ENCODE measurements at places on chromosomes 6 and 20.
A peak's percentile ranks its signal among the peaks of the same experiment; 100 is the strongest.

- DNase-seq, result no peak
These were observed 350.6 kb downstream of the SAMD5 start for GRCh38 chr6:147859071-147859470.

GRCh38 chr6:15417811-15418210 lies 171.9 kb downstream of the JARID2 start:
- no peak for DNase-seq

DNA sequence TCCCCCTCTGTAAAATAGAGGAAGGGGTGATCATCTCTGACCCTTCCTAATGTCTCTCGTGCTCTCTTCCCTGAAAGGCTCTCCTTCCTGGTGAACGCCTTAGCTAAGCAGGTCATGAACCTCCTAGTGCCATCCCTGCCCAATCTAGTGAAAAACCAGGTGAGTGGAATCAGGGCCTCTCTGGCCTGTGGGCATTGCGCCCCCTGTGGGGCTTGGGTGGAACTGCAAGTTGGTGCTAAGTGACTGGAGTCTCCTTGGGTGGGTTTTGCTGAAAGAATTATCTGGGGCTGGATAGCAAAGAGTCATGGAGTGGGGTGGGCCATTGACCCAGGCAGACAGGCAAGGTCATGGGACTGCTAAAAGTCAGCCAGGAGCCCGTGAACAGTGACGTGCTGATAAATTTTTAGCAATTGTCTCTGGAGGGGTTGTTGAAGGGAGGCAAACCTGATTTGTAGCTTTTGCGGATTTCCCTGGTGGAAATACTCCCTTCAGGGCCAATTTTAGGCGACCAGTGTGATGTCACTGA lies 8.9 kb downstream of the BPIFB1 start:
- peak; percentile 76 for DNase-seq

DNA sequence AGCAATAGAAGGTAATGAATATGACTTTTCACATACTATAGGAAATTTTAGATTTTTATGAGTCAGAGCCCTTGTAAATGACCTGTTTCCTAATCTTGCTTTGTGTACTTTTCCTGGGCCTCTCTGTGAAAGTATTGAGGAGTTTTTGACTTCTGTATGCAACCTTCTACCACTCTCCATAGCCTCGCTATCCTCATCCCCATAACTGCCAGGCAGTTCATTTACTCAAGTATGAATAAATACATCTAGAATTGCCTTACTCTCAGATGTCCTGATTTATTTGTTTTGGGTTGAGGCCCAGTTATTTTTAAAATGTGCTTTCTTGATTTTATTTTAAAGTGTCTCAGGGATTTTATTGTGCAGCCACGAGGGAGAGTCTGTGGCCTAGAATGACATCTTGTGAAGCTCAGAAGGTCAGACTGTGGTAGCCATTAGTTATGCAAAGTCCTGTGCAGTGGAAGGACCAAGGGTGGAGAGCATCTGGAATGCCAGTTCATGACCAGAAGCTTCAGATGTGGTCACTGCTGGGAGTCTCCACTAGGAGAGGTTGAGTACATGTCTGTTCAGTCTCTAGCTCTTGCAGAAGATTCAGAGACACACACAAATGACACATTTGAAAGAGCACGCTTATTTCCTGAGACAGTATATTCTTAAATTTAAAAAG lies 346.2 kb upstream of the IMPG1 start:
- DNase-seq, result no peak

DNA sequence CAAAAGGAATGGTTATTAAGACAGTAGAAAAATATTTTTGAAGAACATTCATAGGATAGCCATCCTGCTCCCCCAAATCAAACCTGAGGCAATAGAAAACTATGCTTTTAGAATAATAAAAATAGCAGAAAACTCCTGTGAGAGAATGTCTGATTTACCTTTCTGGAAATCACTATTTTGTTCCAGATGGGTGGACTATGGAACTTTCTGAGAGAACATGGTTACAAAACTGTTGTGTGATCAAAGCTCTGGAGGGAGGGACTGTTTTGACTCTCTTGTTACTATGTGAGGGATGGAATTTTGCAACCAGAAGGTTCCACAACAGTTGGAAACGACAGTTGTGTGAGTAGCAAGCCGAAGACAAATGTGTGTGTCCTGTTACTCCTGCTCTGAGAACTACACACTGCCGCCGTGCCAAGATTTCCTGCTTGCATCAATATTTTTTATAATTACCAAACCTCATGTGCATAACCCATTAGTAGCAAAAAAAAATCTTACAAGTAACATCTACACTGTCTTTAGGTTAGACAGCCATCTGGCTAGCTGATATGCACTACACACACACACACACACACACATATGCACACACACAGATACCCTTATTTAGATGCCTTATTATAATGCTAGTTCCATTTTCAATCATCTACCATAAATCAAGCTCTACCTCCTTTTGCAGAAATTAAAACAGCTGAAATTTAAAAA lies 11.0 kb upstream of the HIVEP1 start:
- DNase-seq, result no peak

DNA sequence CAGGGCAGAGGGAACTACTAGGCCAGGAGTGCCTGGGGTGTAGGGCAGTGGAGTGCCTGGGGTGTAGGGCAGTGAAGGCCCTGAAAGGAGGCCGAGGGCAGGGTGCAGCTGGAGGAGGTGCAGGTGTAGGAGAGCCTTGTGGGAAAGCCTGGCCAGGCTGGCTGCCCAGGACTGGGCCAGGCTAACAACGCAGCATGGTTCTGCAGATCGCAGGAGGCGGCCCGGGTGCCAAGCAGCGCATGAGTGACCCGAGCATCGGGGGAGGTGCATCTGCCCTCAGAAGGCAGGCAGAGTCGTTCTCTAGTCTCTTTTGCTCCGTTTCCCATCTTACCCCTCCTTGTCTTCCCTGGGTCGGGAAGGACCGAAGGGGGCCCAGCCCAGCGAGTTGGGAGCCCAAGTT lies 151.5 kb upstream of the PHACTR3 start:
- DNase-seq, result no peak

DNA sequence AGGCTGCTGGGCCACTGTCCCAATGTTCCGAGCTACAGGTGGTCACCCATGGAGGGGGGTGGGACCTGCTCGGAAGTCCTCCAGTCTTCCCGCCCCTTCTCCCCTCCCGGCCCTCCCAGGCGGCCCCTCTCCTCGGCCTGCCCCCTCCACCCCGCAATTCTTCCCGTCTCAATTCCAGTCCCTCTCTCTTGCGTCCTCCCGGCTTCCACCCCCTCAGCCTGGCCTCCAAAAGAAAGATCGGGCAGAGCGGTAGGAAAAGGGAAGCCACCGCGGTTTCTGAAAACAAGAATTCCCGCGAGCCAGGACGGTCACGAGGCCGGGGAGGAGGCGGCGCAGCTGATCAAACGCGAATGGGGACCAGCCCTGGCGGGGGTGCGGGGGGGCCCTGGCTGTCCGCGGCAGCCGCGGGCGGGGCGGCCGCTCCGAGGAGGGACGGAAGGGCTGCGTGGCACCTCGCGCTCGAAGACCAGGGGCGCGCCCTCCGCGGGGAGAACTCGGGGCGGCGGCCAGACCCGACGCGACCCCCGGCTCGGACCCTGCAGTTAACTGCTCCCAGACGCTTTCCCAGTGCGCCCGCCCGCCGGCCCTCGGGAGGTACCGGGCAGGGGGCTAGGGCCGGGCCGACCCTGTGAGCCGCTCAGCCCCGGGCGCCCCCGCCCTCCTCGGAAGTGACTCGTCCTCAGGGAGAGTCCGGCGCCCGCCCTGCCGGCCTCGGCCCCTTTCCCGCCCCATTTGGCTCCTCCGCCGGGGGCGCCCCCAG lies 1.0 kb downstream of the PXDC1 start:
- DNase-seq, result peak; percentile 55

- DNase-seq, result no peak
These were observed 230.4 kb downstream of the TAF4 start for GRCh38 chr20:61835301-61835700.

- DNase-seq, result no peak
These were observed 20.4 kb downstream of the THEMIS start for GRCh38 chr6:127880429-127880828.

- no peak for DNase-seq
These were observed 8.9 kb downstream of the SLC22A3 start for GRCh38 chr6:160357088-160357487.

- no peak for DNase-seq
These were observed 2.9 kb upstream of the HIVEP1 start for GRCh38 chr6:12009180-12009685.

- no peak for DNase-seq
These were observed 4.6 kb downstream of the GPLD1 start for GRCh38 chr6:24484657-24485323.

GRCh38 chr6:41963371-41963770 lies 21.8 kb upstream of the CCND3 start:
- DNase-seq, result no peak

DNA sequence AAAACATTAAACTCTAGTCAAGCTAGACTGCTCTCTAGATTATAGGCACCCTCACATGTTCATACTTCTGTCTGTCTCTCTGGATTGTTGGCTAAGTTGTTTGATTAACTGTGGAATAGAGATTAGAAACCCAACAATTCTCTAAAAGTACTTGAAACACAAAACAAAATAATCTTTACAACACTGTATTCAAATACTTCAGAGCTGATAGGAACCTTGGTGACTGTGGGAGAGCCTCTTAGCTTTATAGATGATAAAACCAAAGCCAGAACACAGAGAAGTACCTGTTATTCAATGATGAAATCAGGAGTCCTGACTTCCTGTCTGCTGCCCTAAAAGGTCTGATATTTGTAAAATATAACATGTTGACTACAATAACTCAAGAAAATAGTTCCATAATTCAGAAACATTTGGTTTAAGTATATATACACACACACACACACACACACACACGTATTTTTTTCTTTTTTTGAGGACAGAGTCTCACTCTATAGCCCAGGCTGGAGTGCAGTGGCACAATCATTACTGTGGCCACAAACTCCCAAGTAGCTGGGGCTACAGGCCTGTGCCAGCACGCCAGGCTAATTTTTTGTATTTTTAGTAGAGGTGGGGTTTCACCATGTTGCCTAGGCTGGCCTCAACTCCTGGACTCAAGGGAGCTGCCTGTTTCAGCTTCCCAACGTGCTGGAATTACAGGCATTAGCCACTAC lies 222.0 kb downstream of the FUT9 start:
- no peak for DNase-seq

GRCh38 chr6:32291543-32291942 lies 67.7 kb upstream of the NOTCH4 start:
- no peak for DNase-seq

DNA sequence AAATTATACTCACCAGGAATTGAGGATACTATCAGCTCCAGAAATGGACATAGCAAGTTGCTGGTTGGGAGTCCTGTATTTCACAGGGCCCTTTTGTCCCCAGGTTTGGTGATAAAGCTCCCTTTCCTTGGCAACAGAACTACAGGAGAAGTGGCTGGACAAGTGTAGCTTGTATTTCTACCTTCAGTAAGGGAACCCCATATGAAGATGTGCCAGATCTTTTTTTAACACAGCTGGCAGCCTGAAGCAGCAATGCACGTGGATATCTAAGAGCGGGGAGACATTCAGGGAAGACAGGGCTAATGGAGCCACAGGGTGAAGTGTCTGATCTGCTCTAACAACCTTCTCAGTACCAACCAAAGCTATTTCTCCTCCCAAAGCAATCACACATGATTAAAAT lies 373.9 kb upstream of the ID4 start:
- no peak for DNase-seq

DNA sequence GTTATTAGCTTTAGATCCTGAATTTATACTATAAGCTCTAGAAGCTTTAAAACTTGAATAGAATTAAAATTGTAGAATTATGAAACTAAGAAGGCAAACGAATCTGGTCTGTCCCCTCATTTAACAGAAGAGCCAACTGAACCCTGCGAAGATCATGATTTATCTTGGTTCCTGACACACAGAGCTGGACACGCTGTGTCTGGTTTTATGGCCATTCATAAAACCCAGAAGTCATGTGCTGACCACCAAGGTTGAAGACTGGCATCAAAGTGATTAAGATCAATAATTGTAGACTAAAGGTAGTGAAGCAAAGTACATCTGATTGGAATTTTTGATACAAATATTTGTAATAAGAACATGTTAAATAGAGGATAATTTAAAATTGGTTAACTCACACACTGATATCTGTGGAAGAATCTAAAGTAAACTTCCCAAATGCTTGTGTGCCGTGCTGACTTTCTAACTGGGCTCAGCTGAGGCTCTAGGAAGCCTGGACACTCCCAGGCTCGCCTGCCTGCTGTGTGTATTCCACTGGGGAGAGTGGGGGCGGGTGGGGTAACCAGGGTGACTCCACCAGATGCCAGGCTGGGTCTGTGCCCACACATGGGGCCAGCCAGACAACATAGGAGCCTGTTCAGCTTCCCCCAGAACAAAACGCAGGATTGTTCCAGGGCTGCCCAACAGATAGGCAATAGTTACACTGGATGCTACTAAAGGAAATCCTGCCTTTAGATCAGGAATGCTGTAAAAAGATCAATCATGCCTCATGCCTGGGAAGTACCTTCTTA lies 42.1 kb upstream of the SLC22A3 start:
- DNase-seq, result no peak

DNA sequence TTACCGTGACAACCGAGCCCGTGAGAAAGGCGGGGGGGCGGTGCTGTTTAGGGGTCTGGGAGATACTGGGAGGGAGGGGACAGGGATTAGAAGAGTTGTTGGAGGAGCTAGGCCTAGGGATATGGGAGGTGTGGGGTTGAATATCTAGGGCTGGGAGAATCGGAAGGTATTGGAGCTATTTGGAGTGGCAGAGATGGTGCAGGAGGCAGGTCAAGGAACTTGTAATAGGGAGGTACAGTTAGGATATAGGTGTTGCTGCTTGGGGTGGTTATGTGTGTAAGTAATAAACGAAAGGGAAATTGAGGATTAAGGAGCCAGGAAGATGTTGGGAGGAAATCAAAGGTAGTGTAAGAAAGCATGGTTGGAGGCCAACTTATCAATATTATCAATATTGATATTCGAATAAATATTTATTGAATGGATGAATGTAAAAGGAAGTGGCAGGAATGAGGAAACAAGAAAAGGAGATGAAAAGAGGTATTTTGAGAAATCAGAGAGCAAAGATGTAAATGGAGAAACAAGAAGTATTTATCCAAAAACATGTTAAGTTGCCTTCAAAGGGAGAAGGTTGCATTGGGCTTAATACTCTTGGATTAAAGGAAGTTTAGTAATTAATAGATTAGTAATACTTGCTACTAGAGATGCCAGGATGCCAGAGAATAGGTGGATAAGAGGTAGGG lies 602 bp downstream of the PPP1R11 start:
- DNase-seq, result no peak

DNA sequence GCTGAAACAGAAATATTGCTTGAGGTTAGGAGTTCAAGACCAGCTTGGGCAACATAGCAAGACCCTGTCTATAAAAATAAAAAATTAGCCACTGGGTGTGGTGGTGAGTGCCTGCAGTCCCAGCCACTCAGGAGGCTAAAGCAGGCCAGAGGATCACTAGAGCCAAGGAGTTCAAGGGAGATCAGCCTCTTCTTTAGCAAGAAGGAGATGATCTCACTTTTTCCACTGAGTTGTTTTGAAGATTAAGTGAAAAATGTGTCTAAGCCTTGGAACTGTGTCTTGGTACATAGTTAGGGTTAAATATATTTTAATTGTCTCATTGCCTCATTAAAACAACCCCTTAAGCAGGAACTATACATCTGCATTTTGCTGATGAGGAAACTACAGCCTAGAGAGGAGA lies 279.0 kb upstream of the ZFP64 start:
- DNase-seq, result no peak

All from ELF-1 (cell line).